SK-N-DZ (cell line): ENCODE measurements at places on chromosomes 6 and 20.
A peak's percentile ranks its signal among the peaks of the same experiment; 100 is the strongest.

DNA sequence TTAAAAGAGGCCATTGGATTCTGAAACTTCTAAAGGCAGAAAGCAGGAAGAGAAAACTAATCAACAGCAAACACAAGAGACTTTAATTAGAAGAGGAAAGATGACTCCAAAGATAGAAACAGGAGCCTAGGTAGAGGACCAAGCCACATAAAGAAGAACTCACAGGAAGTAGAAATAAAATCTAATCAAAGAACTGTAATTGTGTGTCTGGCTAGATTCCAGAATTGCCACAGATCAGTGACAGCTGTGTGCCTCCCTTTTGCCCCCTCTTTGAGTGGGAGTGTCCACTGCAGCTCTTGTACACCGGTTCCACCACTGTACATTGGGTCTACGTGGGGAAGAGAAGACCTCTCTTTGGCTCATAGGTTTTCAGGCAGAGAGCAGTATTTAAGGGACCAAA is 22.3 kb upstream of the THEMIS start:
- DNase-seq, result peak; percentile 58

DNA sequence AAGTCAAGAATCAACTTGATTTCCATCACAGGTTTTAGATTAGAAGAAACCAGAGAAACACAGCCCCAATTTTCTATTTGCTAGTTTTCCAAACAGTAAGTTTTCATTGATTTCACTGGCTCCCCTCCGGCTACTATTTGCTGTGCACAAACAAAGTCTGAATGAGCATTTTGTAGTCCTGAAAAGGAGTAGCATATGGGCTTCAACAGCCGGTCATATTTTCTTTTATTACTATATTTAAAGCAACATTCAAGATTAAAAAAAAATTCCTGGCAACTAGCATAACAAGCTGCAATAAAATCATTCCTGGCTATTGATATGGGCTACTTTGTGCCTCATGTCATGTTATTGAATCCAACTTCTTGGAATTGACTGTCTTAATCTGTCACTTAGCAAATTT is 48.3 kb downstream of the CARMIL1 start:
- no peak for DNase-seq

GRCh38 chr6:139927236-139927635 is 552.8 kb upstream of the CITED2 start:
- DNase-seq, result no peak

DNA sequence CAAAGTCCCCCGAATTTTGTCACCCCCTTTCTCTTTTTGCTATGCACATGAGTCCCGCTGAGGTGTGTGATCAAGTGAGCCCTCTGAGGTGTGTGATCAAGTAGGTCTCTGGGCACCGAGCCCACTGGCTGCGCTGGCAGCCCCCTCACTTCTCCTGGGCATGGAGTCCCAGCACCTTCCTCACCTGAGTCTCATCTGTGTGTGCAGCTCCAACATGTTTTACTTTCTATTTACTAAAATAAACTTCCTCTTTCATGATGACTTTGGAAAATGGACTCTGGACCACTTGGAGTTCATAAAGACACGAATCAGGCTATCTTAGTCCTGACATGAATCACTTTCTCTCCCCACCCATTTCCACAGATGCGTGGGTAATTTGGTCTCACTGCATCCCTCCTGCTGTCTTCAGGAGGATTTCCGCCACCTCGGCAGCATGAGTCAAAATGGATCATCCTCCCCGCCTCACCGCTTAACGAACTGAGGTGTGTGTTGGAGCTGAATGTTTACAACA is 39.8 kb downstream of the PRDM1 start:
- DNase-seq, result no peak

DNA sequence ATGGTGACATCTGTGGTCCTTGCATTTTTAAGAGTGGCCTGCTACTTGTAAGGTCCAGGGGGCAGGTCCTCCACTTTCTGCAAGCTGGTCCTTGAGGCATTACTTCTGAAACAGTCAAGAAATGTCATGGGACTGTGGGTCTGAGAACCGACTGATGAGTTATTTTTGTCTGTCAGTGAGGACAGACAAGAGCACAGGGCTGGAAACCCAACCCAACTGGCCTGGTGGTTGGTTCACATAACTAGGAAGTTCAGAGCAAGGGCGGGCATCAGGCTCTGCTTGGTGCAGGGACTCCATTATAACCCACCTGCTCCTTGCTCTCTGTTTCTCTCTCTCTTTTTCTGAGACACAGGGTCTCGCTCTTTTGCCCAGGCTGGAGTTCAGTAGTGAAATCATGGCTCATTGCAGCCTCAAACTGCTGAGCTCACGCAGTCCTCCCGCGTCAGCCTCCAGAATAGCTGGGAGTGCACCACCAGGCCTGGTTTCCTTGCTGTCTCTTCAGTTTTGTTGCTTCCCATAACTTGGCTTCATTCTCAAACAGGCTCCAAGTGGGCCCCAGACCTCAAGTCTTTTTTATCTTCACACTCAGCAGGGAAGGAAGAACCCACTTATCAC is 9.2 kb downstream of the CST3 start:
- no peak for DNase-seq

- DNase-seq, result no peak
Measured at GRCh38 chr20:32329817-32330554, 28.1 kb upstream of the ASXL1 start.

GRCh38 chr6:157194643-157195042 is 128.7 kb downstream of the TMEM242 start:
- DNase-seq, result no peak

GRCh38 chr6:103105686-103106085 is 1712.2 kb downstream of the GRIK2 start:
- DNase-seq, result no peak

- no peak for DNase-seq
Measured at GRCh38 chr6:106642476-106642875, 13.1 kb downstream of the QRSL1 start.

GRCh38 chr6:85126485-85127167 is 323.3 kb upstream of the NT5E start:
- peak; percentile 77 for DNase-seq

DNA sequence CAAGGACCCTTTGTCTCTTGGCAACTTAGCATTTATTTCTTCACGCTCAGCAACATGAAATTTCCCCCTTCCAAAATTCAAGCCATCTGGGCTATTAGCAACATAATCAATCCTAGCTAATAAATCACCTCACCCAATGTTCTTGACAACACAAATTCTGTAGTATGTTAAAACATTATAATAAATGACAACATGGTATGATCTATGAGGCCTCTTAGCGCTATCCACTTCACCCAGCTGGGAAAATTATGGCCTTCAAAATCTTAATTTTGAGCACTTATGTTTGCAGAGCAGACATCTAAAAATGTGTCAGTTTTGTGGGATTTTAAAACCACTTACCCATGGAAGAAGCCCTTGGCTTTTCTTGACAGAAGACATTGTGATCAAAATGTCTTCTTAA is 181.9 kb downstream of the HDGFL1 start:
- no peak for DNase-seq

GRCh38 chr6:11575408-11576033 is 38.0 kb downstream of the TMEM170B start:
- peak; percentile 57 for DNase-seq

GRCh38 chr20:63060057-63060991 is 53.6 kb upstream of the BHLHE23 start:
- DNase-seq, result peak; percentile 62

DNA sequence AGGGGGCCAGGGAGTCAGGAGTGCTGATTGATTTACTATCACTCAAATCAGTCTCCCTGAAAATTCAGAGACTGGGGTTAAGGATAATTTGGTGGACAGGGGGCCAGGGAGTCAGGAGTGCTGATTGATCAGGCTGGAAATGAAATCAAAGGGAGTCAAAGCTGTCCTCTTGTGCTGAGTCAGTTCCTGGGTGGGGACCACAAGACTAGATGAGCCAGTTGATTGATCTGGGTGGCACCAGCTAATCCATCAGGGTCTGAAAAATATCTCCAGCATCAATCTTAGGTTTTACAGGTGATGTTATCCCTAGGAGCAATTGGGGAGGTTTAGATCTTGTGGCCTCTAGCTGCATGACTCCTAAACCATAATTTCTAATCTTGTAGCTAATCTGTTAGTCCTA is 6.1 kb upstream of the AFG1L start:
- no peak for DNase-seq

- no peak for DNase-seq
Measured at GRCh38 chr6:55034752-55035151, 139.6 kb upstream of the HCRTR2 start.

DNA sequence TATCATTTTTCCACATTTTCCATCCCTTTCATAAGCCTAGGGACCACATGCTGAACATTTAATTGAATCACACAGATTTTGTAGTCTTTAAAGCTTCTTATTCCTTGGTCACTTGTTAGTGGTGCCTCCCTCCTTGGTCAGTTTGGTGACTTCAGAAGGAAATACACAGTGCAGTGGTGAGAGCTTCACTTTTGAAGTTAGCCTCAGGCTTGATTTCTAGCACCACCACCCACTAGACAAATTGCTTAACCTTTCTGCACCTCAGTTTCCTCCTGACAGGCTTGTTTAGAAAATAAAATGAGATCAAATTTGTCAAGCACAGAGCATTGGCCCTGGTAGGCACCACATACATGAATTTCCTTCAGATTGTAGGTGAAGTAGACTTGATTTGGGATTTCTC is 91.7 kb downstream of the FOXO3 start:
- DNase-seq, result no peak

DNA sequence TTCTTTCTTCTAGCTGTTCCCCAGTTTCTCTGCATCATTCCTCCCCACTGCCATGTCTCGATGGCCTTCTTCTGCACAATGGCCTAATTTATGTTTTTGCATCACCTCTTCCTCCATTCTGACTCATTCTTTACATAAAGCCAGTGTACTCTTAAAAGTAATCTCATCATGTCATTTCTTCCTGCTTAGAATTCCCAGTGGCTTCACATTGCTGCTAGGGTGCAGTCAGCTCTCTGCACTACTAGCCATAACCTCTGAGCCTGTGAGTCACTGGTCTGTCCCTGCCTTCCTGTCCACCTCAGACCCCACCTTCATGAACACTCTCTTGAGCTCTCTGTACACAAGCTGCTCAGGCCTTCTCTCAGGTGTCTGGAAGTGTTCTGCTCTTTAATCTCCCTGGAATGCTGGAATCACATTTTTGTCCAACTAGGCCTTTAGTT is 24.1 kb upstream of the TRIM27 start:
- no peak for DNase-seq

DNA sequence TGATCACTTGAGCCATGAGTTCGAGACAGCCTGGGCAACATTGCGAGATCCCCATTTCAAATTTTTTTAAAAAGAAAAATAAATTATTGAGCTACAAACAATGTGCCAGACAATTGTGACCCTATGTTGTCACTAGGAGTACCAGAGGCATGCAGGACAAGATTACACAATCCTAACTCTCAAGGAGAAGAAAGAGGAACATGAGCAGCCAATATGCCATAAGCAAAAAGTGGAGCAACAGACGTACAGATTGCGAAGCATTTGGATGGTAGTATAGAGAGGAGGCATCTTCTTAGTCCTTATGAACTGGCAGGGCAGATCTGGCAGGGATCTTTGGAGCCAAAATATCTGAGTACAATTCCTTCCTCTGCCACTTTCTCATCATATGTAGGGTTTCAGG is 156.4 kb downstream of the OR2B2 start:
- DNase-seq, result no peak

GRCh38 chr6:14022673-14023072 is 94.9 kb upstream of the CD83 start:
- no peak for DNase-seq

- DNase-seq, result no peak
Measured at GRCh38 chr20:62615750-62616251, 26.5 kb upstream of the SLCO4A1 start.

DNA sequence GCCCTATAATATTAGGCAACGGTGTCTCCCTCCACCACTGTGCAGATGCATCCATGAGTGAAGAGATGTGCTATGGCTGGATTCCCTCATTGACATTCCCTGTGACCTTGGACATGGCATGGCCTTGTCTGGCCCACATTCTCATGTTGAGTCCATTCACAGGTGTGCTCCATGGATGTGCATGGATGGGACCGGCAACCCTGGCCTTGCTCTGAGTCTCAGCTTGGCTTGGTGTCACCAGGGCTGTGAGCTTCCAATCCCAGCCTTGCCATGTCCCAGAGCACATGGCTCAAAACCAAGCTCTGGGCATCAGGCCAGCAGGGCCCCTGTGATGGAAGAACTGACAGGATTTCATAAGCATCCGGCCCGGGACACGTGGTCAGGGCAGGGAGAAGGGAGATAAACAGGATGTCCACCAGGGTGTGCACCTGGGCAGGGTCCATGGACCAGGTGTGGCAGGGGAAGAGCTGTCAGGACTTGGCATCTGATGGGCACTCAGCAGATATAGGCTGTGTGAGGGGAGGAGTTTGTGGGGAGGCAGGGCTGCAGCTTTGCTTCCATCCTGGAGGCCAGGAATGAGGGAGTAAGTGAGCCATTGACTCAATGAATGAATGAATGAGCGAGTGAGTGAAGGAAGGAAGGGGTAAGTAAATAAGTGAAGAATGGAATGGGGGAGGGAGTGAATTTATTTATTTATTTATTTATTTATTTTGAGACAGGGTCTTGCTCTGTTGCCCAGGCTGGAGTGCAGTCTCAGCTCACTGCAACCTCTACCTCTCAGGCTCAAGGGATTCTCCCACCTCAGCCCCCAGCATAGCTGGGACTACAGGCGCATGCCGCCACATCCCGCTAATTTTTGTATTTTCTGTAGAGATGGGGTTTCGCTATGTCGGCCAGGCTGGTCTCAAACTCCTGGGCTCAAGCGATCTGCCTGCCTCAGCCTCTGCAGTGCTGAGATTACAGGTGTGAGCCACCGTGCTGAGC is 15.7 kb downstream of the NRSN2 start:
- DNase-seq, result peak; percentile 52

- peak; percentile 82 for DNase-seq
Measured at GRCh38 chr6:36765594-36766398, 68.2 kb downstream of the RAB44 start.

- DNase-seq, result no peak
Measured at GRCh38 chr6:28506807-28507475, 8.7 kb downstream of the GPX6 start.

DNA sequence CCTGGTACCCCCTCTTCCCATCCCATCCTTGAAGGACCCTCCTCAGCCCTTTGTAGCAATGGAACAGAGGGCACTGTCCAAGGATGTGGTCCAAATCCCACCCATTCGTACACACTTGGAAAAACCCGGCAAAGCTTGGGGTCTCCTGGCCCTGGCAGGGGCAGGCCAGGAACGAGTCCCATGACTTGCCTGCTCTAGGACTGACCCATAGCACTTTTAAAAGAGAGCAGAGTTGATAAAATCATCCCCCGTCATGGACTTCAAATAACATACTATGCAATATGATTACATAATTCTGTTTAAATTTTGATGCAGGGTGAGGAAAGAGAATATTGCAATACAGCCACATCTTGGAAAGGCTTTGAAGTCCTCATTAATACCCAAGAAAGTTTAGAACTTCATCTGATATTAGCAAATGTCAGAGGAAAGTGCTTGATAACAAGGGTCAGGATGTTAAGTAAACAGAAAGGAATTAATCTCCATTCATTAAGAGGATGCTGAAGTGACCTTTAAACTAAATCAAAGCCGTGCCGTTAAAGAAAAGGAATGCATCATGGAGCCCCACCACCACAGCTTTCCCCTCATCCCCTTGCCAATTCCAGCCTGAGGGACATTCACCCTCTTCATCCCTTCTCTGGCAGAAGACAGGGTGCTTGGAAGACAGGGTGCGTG is 60.7 kb upstream of the NXT1 start:
- no peak for DNase-seq
